Type B pancreatic cell (in vitro differentiated cells): ENCODE measurements at places on chromosomes 16 and 17.

- no peak for DNase-seq
Measured at GRCh38 chr17:80916246-80916645, 75.4 kb upstream of the CHMP6 start.

DNA sequence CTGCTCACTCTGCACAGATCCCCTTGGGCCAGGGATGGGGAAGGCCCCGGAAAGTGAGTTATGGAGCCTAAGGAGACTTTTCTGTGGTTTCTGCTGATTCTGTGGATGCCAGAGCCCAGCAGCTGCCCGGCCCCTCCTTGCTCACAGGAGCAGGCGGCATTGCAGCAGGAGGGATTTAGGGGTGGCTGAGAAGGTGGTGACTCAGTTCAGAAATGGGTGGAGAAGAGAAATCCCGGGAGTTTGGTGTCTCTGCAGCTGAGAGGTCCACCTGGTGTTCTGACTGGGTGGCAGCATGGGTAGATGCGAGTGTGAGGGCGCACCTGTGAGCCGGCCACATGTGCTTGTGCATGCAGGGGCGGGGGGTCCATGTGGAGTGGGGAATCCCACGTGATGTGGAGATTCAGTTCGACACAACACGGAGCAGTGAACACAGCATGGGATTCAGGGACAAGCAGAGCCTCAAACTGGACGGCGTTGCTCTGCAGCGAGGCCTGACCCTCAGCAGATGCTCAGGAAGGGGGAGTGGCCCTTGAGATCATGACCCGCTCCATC is 16.0 kb upstream of the SPPL2C start:
- no peak for DNase-seq

- peak; percentile 58 for DNase-seq
Measured at GRCh38 chr17:77354670-77355455, 214.1 kb downstream of the SEC14L1 start.

- no peak for DNase-seq
Measured at GRCh38 chr17:18280249-18280648, 19.8 kb downstream of the MIEF2 start.
